ENCODE measurements at places on chromosomes 5 and 9. TPM values are rescaled to one million over a fixed set of nuclear protein-coding genes. Genes with fewer than 3 reads are reported as not detected.

The TEK gene
- 0.11 TPM for total RNA-seq

The PCDHGB4 gene
- 0.79 TPM for total RNA-seq

The FABP6 gene
- total RNA-seq = 0.81 TPM

The RNF208 gene
- 1.4 TPM for total RNA-seq

The PCYOX1L gene
- 2.8 TPM for total RNA-seq

The PCDHGB3 gene
- 0.22 TPM for total RNA-seq

The BHMT2 gene
- total RNA-seq = not detected

The NME5 gene
- not detected for total RNA-seq

The DTWD2 gene
- 1.0 TPM for total RNA-seq

The GTF3C4 gene
- total RNA-seq = 18.7 TPM

The ADRB2 gene
- total RNA-seq = 0.67 TPM

The SLC1A1 gene
- 0.79 TPM for total RNA-seq

The PTGR1 gene
- 336 TPM for total RNA-seq

The BTNL3 gene
- total RNA-seq = not detected

The ARHGEF39 gene
- total RNA-seq = 16.6 TPM

The EFNA5 gene
- 26.8 TPM for total RNA-seq

The SLU7 gene
- total RNA-seq = 50.3 TPM

The PHYHD1 gene
- total RNA-seq = not detected

The F2RL1 gene
- 283 TPM for total RNA-seq

The ACTBL2 gene
- not detected for total RNA-seq

The REEP2 gene
- total RNA-seq = 6.1 TPM

The GGTA1 gene
- not detected for total RNA-seq

The SLC4A9 gene
- 0.09 TPM for total RNA-seq

The FAM151B gene
- total RNA-seq = 1.2 TPM

The HTR4 gene
- not detected for total RNA-seq

The ABLIM3 gene
- 11.1 TPM for total RNA-seq

The FAXDC2 gene
- total RNA-seq = 0.31 TPM

The ANKRD33B gene
- total RNA-seq = 10.9 TPM
